AG04449 (cell line): ENCODE measurements at places on chromosomes 6 and 20.

DNA sequence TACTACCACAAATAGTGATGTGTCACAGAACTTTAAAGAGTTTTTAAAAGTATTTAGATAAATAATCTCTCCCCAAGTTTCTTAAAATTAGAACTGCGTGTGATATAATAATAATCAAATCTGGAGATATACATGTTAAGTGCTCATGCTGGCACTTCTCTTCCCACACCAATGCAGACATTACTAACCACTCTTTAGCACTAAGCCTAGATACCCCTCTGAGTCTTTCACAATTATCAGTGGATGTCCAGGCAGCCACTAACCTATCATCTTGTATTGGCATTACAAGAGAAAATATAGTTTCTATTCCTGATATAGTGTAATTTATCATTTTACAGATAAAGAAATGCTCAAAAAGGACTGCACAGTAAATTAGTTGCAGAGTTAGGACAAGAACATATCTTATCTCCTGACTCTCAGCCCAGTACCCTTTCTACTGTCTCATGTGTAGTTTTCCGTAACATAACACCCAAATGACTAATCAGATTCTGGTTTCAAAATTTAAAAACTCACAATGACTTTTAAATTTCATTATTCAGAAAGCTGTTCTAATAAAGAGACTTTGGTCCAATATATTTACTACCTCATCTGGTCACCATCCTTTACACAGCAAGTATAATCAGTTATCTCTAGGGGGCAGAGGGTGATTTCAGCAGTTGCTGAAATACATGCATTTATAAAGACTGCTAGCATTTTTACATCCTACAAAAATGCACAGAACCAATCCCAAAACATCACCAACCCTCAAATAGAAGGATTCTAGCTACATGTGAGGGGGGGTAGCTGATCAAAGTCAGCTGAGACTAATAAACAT lies 215.5 kb upstream of the MCHR2 start:
- DNase-seq: no peak

DNA sequence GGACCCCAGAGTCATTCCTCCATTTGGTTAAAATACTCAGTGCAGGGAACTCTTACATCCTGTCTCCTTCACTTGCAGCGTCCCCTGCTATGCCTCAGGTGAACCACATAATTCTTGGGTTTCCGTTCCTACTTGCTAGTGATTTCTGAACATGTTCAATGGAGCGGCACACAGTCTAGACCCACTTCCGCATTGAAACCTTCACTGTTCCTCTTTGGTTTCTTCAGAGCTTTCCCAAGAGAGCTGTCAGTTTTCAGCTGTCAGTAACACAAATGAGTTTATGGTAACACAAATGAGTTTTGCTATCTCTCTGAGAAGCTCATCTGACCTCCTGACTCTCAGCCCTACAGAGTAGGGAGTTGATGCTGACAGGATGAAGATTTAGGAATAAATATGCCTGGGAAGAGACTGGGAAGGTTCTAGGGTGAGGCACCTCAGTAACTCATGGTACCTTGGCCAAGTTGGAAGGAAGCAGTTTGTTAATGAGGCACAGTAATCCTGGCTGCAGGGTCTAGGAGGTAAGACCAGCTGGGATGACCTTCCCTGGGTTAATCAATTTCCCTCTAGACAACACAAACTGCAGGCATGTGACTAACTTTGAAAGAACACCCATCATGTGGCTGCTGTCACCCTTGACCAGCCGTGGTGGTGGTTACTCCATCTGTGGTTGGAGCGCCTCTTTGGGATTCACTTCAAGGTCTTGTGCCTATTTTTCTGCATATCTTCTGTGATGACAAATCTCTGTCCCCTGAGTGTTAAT lies 5.4 kb downstream of the SYS1 start:
- no peak for DNase-seq

GRCh38 chr6:1136415-1136774 lies 175.5 kb upstream of the FOXQ1 start:
- DNase-seq: peak; percentile 59

- DNase-seq: no peak
Measured at GRCh38 chr20:32396646-32397160, 38.6 kb downstream of the ASXL1 start.

DNA sequence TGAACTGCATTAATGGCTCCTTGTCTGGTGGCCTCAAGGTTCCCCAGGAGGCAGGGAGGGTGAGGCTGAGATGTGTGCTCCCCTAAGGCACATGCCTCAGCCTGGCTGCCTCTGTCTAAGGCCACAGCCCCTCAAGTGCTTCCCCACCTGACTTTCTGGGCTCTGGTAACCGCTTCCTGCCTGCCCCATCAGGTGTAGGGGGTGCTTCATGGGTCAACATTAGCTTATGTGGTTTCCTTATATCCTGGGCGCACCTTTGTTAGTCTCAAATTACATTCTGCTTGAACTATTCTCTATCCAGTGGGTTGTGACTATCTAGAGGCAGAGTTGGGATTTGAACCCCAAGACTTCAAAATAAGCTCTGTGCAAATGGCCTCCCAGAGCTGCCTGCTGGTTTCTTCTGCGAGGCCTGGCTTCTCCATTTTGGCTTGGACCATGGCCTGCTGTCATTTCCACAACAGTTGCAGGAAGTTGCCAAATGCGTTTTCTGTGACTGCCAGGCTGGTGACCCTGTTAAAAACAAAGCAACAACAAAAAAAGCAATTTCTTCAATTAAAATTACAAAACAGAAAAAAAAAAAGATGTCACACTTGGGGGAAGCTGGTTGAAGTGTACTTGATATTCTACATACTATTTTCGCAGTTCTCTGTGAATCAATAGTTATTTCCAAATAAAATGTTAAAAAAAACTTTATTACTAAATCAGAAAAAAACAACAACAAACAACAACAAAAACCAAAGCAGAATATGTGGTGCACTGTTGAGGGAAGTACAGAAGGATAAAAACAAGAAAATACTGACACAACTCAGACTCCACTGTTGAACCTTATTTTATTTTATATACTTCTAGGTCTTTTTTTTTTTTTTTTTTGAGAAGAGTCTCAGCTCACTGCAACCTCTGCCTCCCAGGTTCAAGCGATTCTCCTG lies 20.0 kb upstream of the ZNFX1 start:
- DNase-seq: no peak

DNA sequence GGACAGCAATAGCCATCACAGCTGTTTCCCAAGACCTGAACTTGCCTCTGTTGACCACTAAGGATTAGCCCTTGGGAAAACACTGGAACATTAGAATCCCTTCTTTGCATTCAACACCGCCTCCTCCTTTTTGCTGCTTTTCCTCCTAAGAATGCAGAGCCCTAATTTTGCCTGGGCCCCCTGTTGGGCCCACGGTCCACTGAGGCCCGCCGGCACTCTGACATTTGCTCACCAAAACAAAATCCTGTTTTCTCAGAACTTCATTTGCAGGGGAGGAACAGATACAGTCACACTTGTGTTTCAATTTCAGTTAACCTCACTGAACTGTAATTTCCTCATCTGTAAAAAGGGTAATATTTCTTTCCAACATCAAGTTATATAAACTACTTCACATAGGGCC lies 116.0 kb upstream of the JARID2 start:
- no peak for DNase-seq

DNA sequence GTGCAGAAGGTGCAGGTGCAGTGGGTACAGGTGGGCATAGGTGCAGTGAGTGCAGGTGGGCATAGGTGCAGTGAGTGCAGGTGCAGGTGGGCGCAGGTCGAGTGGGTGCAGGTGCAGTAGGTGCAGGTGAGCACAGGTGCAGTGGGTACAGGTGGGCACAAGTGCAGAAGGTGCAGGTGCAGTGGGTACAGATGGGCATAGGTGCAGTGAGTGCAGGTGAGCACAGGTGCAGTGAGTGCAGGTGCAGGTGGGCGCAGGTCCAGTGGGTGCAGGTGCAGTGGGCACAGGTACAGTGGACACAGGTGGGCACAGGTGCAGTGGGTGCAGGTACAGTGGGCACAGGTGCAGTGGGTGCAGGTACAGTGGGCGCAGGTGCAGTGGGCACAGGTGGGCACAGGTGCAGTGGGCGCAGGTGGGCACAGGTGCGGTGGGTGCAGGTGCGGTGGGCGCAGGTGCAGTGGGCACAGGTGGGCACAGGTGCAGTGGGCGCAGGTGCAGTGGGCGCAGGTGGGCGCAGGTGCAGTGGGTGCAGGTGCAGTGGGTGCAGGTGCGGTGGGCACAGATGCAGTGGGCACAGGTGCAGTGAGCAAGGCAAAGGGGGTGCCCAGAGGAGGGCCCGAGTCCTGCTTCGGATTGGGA lies 15.3 kb downstream of the ZBTB46 start:
- DNase-seq: no peak

DNA sequence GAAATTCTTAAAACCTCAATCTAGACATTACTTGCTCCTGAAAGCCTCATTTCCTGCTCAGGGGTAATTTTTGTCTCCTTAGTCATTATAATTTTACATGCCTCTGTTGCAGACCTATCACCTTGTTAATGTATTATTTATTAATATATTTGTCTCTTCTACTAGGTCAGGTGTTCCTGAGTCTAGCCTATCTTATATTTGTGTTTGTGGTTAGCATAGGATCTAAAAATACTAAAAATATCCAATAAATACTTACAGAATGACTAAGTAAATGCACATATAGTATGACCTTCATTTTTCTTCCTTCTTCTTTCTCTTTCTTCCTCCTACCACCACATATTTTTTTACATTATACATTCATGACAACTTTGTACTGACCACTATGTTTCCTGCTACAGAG lies 268.9 kb upstream of the HS3ST5 start:
- no peak for DNase-seq

GRCh38 chr6:24387818-24388217 lies 14.9 kb upstream of the MRS2 start:
- DNase-seq: no peak

GRCh38 chr6:111989743-111990142 lies 64.2 kb upstream of the CCN6 start:
- no peak for DNase-seq

GRCh38 chr6:113599444-113599843 lies 257.7 kb upstream of the MARCKS start:
- DNase-seq: no peak

DNA sequence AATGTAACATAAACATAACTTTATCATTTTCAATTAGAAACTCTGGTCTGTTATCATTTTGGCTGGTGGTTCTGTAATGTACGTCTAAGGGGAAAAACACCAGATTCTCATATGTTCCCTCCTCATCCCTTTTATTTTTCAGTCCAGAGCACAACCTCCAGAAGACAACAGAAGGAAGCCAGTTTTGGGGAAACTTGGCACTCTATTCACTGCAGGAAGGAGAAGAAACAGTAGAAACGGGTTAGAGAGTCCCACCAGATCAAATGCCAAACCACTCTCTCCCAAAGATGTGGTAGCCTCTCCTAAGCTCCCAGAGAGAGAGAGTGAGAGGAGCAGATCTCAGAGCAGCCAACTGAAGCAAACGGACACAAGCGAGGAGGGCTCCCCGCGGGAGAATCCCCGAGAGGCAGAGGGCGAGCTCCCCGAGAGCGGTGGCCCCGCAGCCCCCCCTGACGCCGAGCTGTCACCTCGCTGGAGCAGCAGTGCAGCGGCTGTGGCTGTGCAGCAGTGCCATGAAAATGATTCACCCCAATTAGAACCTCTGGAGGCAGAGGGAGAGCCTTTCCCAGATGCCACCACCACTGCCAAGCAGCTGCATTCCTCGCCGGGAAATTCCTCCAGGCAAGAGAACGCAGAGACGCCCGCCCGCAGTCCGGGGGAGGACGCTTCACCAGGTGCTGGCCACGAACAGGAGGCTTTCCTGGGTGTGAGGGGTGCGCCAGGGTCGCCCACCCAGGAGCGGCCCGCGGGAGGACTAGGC lies 117.8 kb downstream of the RTN4IP1 start:
- DNase-seq: no peak

DNA sequence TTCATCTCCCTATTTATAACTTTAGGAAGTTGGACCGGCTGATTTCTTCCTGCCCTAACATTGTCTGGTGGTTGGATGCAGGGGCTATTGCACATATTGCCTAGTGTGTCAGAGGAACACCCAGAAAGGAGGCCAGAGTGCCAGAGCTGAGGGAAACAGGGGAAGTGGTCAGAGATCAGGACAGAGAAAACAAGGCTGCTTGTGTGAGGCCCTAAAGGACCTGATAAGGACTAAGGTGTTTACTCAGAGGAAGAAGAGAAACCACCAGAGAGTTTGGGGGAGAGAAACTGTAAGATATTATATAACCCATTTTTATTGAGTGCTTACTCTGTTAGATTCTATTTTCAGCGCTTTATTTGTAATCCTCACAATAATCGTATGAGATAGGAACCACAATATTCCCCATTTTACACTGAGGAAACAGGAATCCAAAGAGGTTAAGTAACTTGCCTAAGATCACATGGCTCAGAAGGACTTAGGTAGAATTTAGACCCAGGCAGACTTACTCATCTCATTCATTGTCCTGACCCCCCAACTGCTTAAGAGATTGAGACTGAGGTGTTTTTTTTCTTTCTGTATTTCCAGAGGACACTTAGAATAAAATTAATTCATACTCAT lies 54.0 kb upstream of the REV3L start:
- DNase-seq: no peak

GRCh38 chr6:17393892-17394631 lies 667 bp downstream of the CAP2 start:
- DNase-seq: peak; percentile 19

DNA sequence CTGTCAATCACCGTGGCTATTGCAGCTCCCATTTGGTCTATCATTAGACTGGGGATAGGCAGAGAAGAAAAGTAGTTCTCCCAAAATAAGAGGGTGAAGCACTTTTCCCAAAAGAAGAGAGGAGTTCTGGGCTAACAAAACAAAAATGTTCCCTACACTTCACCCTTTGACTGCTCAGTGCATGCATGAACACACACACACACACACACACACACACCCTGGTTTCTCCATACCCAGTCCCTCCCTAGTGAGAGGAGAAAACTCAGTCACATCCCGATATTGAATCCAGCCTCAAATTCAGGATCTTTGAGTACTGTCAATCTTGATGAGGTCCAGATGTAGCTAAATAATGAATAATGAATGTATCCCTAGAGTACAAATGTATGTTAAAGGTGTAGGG lies 4.6 kb upstream of the TBPL1 start:
- DNase-seq: no peak

DNA sequence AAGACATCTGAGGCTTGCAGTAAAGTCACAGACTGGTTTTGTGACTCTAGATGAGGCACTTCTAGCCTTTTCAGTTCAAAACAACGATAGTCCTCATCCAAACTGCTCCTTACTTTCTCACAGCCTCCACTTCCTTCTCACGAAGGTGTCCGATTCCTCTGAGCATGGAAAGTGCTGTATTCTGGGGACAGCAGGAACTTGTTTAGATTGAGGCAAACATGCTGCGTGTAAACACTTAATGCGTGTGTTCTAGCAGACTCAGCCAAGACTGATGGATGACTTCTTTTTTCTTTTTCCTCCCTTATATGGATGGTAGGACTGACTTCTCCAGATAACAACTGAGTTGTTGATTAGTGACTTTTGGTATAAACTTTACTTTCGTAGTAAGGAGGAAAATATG lies 80.2 kb upstream of the PRDM1 start:
- no peak for DNase-seq

- DNase-seq: no peak
Measured at GRCh38 chr6:161152907-161153662, 120.8 kb downstream of the AGPAT4 start.

DNA sequence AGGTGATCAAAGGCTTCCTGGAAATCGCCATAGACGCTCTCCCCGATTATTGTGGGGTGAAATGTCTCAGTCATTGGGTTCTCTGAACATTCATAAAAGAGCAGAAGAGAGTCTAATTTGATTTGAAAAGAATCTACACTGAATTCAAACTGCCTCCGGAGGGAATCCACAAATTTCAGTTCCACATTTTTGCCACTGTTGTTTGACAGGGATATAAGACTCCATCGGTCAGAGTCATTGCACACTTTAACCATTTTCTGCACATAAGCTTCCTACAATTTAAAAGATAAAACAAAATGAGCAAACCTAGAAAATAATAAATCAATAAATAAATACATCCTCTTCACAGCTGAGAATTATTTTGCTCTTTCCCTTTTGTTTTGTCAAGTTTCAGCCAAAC lies 2.3 kb downstream of the TENT5A start:
- no peak for DNase-seq
